Eye (tissue), 1 donor: ENCODE measurements at places on chromosomes 6 and 20.
A peak's percentile ranks its signal among the peaks of the same experiment; 100 is the strongest.

GRCh38 chr6:131381709-131382093 is 191.3 kb upstream of the ARG1 start:
- peak; percentile 33 for DNase-seq

- peak; percentile 52 for DNase-seq
Measured at GRCh38 chr6:33851959-33852358, 48.2 kb upstream of the MLN start.

- no peak for DNase-seq
Measured at GRCh38 chr6:137133122-137133521, 40.3 kb downstream of the IL22RA2 start.

DNA sequence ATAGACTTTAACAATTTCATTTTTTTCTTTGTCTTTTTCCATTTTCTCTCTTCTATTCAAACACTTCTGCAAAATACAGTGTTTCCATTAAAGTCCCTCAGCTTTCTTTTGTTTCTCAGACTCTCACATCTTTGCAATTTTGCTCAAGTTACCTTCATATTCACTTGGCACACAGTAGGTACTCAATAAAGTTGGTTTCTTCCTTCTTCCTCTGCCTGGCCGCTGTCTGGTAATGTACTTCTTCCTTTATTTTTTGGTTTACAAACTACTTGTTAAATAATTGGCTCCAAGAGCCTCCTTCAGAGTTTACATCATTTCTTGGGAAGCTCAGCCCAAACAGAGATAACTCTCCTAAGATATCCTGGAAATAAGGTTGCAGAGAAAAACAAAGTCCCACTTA is 81.1 kb downstream of the GJA10 start:
- DNase-seq, result no peak

GRCh38 chr6:16851758-16852157 is 90.5 kb upstream of the ATXN1 start:
- no peak for DNase-seq
